Tibial nerve (tissue), 4 donors: ENCODE measurements at places on chromosomes 7 and 10. TPM values are rescaled to one million over a fixed set of nuclear protein-coding genes. Genes with fewer than 3 reads are reported as not detected.

DNA sequence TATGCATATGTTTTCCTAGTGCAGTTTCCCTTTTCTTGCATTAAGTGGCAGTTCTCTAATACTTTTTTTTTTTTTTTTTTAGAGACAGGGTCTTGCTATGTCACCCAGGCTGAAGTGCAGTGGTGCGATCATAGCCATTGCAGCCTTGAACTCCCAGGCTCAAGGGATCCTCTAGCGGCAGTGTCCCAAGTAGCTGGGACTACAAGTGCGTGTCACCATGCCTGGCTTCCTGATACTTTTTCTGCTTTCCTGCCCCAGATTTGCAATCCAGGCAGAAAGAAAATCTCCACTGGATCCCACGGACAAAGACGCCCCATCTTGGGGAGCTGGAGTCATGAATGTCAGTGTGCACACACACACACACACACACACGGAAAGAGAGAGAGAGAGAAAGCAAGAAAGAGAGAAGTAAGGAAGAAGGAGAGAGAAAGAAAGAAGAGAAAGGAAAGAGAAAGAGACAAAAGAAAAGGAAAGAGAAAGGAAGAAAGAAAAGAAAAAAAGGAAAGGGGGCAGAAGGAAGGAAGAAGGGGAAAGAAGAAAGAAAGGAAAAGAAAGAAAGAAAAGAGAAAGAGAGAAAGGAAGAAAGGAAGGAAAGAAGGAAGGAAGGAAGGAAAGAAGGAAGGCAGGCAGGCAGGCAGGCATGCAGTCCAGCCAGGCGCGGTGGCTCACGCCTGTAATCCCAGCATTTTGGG, 37.5 kb upstream of the OCM2 start:
- H3K27me3 ChIP-seq, result no peaks in the 10 kb centered on the region
- H3K4me1 ChIP-seq, result no peaks in the 10 kb centered on the region
- H3K27ac ChIP-seq, result no peak overlapping the region
- no peak for DNase-seq

UCN3 gene
- total RNA-seq, result not detected

- H3K4me1 ChIP-seq, result no peaks in the 10 kb centered on the region
- no peak for DNase-seq
- H3K4me3 ChIP-seq, result no peak overlapping the region
- no peaks in the 10 kb centered on the region for H3K27me3 ChIP-seq
- H3K36me3 ChIP-seq, result peaks cover 18% of the 10 kb centered on the region
Observed at GRCh38 chr7:75980430-75981202, 13.8 kb downstream of the TMEM120A start.

LAMB4 gene
- 1.2 TPM for total RNA-seq

NEUROG3 gene
- total RNA-seq, result not detected

SDK1 gene
- 10.7 TPM for total RNA-seq

GRCh38 chr10:86372119-86372783, 5.7 kb upstream of the GRID1 start:
- no peak for DNase-seq
- peaks cover 33% of the 10 kb centered on the region for H3K27me3 ChIP-seq
- no peaks in the 10 kb centered on the region for H3K36me3 ChIP-seq
- no peak overlapping the region for H3K4me3 ChIP-seq
- H3K4me1 ChIP-seq, result no peaks in the 10 kb centered on the region

- H3K4me3 ChIP-seq, result no peak overlapping the region
- H3K4me1 ChIP-seq, result no peaks in the 10 kb centered on the region
- no peak for DNase-seq
- H3K27ac ChIP-seq, result no peak overlapping the region
- H3K27me3 ChIP-seq, result no peaks in the 10 kb centered on the region
Observed at GRCh38 chr7:11427686-11428273, 404.2 kb downstream of the THSD7A start.

ZNHIT1 gene
- 94.7 TPM for total RNA-seq

CRYGN gene
- 0.87 TPM for total RNA-seq

ABCB4 gene
- total RNA-seq, result 0.42 TPM

- no peaks in the 10 kb centered on the region for H3K4me1 ChIP-seq
- H3K27ac ChIP-seq, result no peak overlapping the region
- no peak for DNase-seq
- H3K27me3 ChIP-seq, result no peaks in the 10 kb centered on the region
- no peak overlapping the region for H3K4me3 ChIP-seq
Observed at GRCh38 chr7:144997512-144997911, 161.7 kb upstream of the TPK1 start.

DNA sequence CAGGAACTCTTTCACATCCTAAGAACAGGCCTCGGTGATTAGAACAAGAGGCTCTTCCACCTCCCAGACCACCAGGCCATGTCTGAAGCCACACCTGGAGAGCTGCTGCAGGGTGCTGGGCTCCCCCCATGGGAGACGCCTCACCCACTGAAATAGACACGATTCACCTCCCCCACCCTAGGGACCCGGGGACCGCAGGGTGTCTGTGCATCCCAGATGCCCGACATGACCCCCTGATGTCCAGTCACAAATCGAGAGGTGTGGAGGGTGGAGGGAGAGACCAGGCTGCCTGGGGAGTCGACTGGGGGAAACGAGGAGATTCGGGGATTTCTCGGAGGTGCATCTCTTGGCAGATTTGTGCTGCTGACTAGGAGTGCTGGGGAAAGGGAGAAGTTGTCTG, 31.0 kb downstream of the CNPY1 start:
- DNase-seq, result no peak
- H3K4me1 ChIP-seq, result no peaks in the 10 kb centered on the region

DNA sequence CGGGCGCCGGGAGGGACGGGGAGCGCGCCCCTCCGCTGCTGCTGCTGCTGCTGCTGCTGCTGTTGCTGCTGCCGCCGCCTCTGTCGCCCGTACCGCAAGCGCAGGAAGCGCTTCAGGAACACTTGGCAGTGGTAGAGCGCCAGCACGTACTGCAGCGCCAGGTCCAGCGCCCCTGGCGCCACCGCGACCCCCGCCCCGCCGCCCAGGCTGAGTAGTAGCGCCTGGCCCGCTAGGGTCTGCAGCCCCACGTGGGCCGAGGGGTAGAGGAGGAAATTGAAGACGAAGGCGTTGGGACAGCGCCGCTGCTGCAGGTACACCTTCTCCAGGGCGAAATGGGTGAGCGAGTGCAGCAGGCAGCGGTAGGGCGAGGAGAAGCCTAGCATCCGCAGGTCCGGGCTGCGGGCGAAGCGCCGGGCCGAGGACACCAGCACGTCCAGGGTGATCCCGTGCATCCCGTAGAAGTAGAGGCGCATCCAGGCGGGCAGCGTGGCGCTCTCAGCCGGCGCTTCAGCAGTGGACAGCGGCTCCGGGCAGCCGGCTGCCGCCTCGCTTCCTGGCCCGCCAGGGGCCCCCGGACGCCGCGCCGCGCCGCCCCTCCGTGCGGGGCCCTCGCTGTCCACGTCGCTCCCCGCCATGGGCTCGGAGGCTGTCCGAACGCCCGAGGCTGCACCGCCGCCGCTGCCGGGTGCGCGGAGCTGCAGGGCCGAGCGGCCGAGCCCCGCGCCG, at the start of gene TMEM229A:
Gene TMEM229A, minus strand, starts transcription at position 699 of the 726 bp plus-strand sequence. Its CDS starts 64 bp downstream, at position 635.
- H3K36me3 ChIP-seq, result no peaks in the 10 kb centered on the region
- peak within 1 kb of the TSS; percentile 54 for H3K4me3 ChIP-seq
- H3K27me3 ChIP-seq, result no peaks in the 10 kb centered on the region
- no peak for DNase-seq
- H3K27ac ChIP-seq, result no peak within 1 kb of the TSS

DNA sequence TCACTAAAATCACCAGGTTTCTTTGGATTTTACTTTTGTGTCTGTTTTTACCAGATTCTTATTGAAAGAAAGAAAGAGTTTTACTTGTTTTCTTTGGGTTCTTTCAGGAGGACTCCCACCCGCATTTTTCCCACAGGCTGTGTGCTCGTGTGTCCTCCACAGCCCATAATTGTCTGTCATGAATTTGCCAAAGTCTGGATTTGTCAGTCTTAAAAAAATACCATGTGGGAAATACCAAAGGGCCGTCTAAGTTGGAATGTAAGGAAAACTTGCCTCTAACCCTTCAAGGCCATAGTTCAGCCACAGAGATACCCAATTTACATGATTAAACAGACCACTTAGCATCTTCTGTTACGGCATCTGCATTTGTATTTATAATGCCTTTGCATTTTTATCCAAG, 41.3 kb upstream of the INHBA start:
- H3K27me3 ChIP-seq, result no peaks in the 10 kb centered on the region
- H3K4me3 ChIP-seq, result no peak overlapping the region
- no peaks in the 10 kb centered on the region for H3K36me3 ChIP-seq
- no peak overlapping the region for H3K27ac ChIP-seq
- no peak for DNase-seq
- H3K4me1 ChIP-seq, result no peaks in the 10 kb centered on the region

BAIAP2L1 gene
- total RNA-seq, result 0.42 TPM

DNA sequence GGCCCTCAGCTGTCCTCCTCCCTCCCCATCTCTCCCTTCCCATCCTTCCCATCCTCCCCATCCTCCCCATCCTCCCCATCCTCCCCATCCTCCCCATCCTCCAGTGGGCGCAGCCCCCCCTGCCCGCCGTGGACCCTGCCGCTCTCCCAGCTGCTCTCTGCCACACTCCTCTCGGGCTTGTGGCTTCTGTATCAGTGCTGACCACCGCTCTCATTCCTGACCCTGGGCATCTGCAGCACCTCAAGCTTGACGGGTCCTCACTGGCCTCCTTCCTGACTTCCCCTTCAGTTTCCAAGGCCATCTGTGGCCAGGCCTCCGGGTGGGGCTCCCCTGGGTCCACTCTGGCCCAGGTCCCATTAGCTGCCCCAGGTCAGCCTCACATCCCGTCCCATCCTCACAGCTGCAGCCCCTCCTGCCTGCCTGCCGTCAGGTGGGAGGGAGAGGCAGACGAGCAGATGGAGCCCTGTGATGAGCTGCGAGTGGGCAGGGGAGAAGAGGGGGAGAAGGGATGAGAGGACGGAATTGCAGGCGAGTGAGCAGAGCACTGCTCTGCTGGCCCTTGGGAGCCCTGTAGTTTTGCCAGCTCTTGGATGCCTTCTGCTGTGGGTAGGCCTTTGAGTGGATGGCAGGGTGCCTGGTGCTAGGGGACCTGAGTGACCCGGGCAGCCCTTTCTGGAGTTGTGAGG, 35.7 kb downstream of the LHPP start:
- no peak overlapping the region for H3K27ac ChIP-seq
- no peak overlapping the region for H3K4me3 ChIP-seq
- H3K36me3 ChIP-seq, result no peaks in the 10 kb centered on the region
- no peaks in the 10 kb centered on the region for H3K4me1 ChIP-seq
- DNase-seq, result no peak

- H3K36me3 ChIP-seq, result no peaks in the 10 kb centered on the region
- no peak for DNase-seq
- H3K27me3 ChIP-seq, result no peaks in the 10 kb centered on the region
- peaks cover 13% of the 10 kb centered on the region for H3K4me1 ChIP-seq
- H3K27ac ChIP-seq, result no peak overlapping the region
Observed at GRCh38 chr10:95756809-95757684, 1.1 kb downstream of the ENTPD1 start.

- H3K36me3 ChIP-seq, result no peaks in the 10 kb centered on the region
- H3K27ac ChIP-seq, result peak overlapping the region; percentile 72
- H3K27me3 ChIP-seq, result no peaks in the 10 kb centered on the region
- no peaks in the 10 kb centered on the region for H3K4me1 ChIP-seq
- H3K4me3 ChIP-seq, result no peak overlapping the region
Observed at GRCh38 chr7:155860840-155861479, 48.7 kb upstream of the SHH start.

DNA sequence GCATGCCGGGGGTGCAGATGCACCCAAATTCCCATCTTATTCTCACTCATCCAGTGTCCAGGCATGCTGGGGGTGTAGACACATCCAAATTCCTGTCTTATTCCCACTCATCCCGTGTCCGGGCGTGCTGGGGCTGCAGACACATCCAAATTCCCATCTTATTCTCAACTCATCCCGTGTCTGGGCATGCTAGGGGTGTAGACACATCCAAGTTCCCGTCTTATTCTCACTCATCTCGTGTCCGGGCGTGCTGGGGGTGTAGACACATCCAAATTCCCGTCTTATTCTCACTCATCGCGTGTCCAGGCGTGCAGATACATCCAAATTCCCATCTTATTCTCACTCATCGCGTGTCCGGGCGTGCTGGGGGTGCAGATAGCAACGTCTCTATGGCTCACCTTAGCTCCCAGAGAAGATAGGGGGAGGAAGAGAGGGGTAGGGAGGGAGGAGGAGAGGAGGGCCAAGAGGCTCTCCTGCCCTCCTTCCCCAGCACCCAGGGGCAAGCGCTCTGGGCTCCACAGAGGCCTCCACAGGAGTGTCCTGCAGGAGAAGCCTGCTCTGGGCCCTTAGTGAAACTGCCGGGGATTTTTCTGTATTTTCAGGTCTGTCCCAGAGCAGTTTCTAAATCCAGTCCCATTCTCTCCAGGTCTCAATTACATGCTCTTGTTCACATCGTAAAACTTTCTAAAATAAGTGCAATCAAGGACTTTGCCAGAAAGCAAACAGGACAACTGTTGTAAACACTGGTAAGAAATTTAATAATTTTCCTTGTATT, 210.8 kb downstream of the DIP2C start:
- peaks cover 12% of the 10 kb centered on the region for H3K4me1 ChIP-seq
- DNase-seq, result no peak
- H3K36me3 ChIP-seq, result no peaks in the 10 kb centered on the region
- H3K4me3 ChIP-seq, result no peak overlapping the region
- H3K27ac ChIP-seq, result no peak overlapping the region
- H3K27me3 ChIP-seq, result no peaks in the 10 kb centered on the region

NUTM2E gene
- 0.21 TPM for total RNA-seq

- H3K4me1 ChIP-seq, result no peaks in the 10 kb centered on the region
- DNase-seq, result no peak
- no peak overlapping the region for H3K27ac ChIP-seq
- H3K36me3 ChIP-seq, result no peaks in the 10 kb centered on the region
- no peak overlapping the region for H3K4me3 ChIP-seq
Observed at GRCh38 chr10:114000457-114001010, 43.1 kb upstream of the ADRB1 start.

DNA sequence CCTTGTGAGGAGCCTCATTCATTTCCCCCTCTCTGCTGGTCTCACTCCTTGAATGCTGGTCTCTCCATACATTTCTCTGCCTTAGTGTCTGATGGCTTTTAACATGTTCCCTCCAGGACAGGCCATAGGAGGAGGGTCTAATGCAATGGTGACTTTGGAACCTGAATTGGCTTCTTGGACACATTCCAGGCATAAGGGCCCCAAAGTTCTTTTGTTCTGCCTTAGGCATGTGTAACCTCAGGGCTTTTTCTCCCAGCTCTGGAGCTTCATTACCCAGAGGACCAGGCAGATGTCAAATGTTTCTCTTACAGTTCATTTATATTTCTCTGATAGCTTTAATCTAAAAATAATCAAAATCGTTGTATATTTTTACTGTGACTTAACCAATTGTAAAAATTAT, 162.6 kb downstream of the SDK1 start:
- H3K27me3 ChIP-seq, result no peaks in the 10 kb centered on the region
- DNase-seq, result no peak
- H3K4me3 ChIP-seq, result no peak overlapping the region
- no peak overlapping the region for H3K27ac ChIP-seq
- no peaks in the 10 kb centered on the region for H3K4me1 ChIP-seq

- H3K27me3 ChIP-seq, result no peaks in the 10 kb centered on the region
- H3K4me3 ChIP-seq, result no peak overlapping the region
- no peaks in the 10 kb centered on the region for H3K36me3 ChIP-seq
- no peak overlapping the region for H3K27ac ChIP-seq
- DNase-seq, result no peak
Observed at GRCh38 chr10:58331646-58332045, 3.2 kb upstream of the UBE2D1 start.
